Cortex of kidney (tissue), 1 donor: ENCODE measurements at places on chromosomes 2 and 18.

GRCh38 chr2:148745151-148745851 is 100.8 kb downstream of the EPC2 start:
- no peak for DNase-seq

DNA sequence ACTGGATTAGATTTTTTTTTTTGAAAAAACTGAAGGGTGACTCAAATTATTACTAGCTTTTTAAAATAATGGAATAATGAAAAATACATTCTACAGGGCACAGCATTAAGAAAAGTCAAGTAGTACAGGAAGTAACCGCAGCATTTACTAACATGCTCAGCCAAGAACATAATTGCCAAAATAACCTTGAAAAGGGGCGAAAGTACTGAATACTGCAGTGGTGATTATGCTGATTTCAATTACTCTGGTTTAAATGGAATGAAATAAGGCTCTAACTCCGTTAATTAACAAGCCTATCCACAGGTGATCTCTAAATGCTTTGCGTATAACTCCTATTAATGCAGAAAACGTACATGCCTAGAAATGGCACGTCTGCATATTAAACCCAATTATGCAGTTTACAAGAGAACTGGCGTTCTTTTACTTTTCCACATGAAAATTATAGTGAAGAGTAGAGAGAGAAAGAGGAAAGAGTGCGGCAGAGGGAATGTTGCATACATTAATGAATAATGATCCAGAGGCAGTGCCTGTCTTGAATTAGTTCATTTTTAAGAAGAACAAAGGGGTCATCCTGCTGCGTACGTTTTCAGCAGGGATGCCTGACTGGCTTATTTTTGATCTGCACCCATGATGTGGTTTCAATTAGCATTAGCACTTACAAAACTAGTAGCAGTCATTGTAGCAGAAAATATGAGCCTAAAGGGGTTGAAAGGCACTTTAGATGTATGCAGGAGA is 612.4 kb downstream of the NYAP2 start:
- DNase-seq = no peak

GRCh38 chr2:74789271-74789670 is 44.7 kb upstream of the HK2 start:
- no peak for DNase-seq

GRCh38 chr2:234968631-234969305 is 17.0 kb downstream of the SH3BP4 start:
- no peak for DNase-seq

GRCh38 chr2:231172025-231172424 is 26.4 kb upstream of the ARMC9 start:
- DNase-seq = no peak

- no peak for DNase-seq
Measured at GRCh38 chr2:198060277-198060676, 255.9 kb downstream of the PLCL1 start.

GRCh38 chr2:172964511-172965139 is 111.0 kb upstream of the MAP3K20 start:
- no peak for DNase-seq

DNA sequence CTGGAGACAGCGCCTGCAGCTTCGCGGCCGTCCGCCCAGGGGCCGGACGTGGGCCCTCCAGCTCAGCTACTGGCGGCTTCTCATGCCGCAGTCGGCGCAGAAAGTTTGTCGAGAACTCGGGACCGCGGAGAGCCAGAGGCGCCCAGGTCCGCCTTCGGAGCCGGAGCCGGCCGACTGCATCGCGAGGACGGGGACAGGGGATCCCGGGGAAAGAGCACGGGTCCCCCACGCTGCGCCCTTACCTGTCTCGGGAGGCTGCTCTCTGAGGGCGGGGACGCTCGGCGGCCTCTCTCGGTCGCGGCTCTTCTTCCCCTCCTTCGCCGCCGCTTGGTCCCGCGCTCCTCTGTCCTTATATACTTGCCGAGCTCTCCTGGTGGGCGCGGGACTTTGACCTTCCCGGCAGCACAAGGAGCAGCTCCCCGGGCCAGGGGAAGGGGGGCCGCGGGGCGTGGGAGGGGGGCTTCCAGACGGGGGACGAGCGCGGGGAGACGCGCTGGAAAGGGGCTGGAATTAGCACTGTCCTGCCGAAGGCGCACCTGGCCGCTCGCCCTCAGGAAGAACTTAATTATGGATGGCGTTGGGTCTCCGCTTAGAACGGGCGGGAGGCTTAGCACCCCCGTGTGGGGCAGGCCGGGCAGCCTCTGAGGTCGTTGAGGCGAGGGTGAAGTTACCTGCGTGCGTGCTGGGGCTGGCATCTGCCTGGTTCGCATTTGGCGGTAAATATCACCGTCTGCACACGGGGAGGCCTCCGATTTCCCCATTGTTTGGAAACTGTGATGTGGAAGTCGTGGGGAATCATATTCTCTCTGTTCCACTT is at the start of gene POMC:
TSS of gene POMC (minus strand) at position 325 of the 817 bp plus-strand sequence. CDS start 3,808 bp downstream, outside the sequence.
- DNase-seq = no peak

- DNase-seq = no peak
Measured at GRCh38 chr2:162465430-162465829, 121.5 kb downstream of the GCA start.

DNA sequence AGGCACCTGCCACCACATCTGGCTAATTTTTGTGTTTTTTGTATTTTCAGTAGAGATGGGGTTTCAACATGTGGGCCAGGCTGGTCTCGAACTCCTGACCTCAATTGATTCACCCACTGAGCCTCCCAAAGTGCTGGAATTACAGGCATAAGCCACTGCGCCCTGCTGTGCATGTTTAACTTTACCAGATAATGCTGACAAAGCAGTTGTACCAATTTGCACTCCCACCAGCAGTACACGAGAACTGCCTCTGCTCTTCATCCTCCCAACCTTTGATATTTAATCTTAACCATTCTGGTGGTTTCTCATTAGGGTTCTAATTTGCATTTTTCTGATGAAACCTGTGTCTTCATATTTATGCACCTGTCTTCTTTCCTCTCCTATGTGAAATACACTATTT is 12.0 kb upstream of the DYM start:
- no peak for DNase-seq

- DNase-seq = no peak
Measured at GRCh38 chr2:34241905-34242762, 643.0 kb upstream of the FAM98A start.

DNA sequence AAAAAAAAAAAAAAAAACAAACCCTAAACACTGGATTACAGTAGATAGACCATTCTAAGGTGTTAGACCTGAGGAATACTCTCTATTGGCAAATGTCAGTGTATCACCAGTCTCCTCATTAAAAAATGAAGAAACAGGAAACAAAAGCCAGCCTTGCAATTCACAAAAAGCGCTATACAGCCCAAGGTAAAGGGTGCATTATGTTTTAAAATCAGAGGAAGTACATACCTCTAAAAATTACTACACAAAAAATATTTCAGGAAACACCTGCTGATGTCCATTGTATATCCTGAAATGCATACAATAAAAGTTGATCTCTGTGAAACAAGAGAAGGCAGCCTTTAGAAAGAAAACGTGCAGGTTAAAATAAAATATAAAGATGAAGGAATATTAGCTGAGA is 54.9 kb upstream of the TSPYL6 start:
- DNase-seq = no peak

DNA sequence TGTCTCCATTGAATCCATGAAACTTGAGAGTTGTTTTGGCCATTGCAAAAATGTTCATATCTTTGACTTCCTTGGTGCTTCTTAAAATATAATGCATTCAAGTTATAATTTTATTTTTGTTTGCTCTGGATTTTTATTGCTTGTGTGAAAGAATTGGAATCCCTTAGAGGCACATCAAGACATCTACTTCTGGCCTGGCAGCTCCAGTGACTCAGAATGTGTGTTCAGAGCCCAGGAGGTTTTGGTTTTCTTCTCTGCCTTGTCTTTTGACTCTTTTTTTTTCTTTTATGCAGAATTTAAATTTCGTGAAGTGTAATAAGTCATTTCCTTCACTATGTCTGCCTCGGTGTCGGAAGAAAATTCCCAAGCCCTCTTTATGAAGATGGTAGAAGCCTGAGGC is 180.2 kb downstream of the LTBP1 start:
- no peak for DNase-seq

GRCh38 chr2:58070765-58071164 is 24.2 kb downstream of the VRK2 start:
- DNase-seq = no peak

- no peak for DNase-seq
Measured at GRCh38 chr2:169696381-169696780, 2.1 kb downstream of the PHOSPHO2 start.

GRCh38 chr18:8813611-8814010 is 108.3 kb downstream of the MTCL1 start:
- no peak for DNase-seq

GRCh38 chr18:65938592-65939372 is 188.0 kb downstream of the CDH7 start:
- DNase-seq = no peak

DNA sequence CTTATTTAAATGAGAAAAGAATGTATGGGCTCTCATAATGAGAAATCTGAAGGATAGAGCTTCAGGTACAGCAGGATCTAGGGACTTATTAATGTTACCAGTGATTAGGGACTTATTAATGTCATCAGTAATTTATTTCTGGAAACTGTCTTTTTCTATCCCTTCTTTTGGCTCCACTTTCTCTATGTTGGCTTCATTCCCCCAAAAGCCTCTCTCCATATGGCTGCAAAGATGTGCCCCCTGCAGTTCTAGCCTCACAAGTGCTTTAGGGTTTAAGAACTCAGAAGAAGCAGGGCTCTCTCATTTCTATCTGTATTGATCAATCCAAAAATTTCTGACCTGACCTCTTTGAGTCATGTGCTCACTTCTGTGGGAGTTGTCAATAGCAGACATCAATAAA is 480.9 kb downstream of the TXNL1 start:
- DNase-seq = no peak

DNA sequence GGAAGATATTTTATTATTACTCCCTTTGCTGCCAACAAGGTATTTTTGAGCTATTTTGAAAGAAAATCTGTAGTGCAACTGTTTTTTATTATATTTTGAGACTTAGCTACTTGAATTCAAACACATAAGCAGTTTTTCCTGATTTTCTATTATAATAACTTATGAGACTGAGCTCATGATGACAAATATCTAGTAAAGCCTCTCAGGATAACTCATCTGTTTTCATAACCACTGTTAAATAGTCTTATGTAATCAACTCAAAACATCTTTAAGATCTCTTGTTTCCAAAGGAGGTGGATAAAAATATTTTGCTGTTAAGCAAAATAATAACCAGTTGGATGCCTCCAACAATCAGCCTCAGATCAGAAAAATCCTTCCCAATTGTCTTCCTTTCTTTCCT is 21.9 kb upstream of the PPP1CB start:
- DNase-seq = no peak

GRCh38 chr2:238093181-238094140 is 6.7 kb upstream of the ESPNL start:
- DNase-seq = no peak

GRCh38 chr2:18182861-18183260 is 304.4 kb downstream of the KCNS3 start:
- DNase-seq = no peak

- no peak for DNase-seq
Measured at GRCh38 chr18:9986156-9986930, 72.5 kb downstream of the VAPA start.

GRCh38 chr18:12076424-12077140 is 17.1 kb upstream of the ANKRD62 start:
- no peak for DNase-seq

DNA sequence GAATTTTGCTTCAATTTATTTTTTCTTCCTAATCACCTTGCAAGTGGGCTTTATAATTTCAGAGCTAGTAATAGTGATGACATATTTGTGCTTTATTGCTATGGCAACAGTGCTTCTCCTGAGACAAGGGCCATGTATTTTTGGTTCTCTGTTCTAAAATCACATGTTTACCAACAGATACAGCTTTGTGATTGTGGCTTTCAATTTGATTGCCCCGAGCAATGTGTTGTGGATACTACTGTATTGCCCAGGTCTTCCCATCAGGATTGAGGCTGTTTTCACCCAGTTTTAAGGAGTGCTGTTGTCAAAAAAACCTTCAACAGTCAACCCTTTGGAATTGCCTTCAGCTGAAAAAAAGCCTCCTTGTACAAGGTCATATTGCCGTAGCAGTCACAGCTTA is 841.4 kb upstream of the VRK2 start:
- no peak for DNase-seq

DNA sequence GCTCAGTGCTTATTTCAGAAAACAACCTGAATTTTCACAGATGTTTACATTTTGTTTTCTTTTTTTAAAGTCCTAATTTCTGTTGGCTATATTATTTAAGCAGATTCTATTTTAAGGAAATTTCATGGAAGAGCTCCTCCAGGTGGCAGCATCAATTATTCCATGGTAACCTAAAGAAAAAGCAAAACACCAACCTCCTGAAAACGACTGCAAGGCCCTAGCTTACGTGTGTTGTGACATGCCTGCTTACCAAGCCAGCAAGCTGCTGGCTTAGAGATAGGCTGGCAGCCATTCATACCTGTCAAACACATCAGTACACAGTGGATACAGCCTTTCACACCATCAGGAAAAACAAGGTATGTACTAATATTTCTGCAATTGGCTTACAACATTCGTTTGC is 64.9 kb downstream of the LPIN2 start:
- DNase-seq = no peak

DNA sequence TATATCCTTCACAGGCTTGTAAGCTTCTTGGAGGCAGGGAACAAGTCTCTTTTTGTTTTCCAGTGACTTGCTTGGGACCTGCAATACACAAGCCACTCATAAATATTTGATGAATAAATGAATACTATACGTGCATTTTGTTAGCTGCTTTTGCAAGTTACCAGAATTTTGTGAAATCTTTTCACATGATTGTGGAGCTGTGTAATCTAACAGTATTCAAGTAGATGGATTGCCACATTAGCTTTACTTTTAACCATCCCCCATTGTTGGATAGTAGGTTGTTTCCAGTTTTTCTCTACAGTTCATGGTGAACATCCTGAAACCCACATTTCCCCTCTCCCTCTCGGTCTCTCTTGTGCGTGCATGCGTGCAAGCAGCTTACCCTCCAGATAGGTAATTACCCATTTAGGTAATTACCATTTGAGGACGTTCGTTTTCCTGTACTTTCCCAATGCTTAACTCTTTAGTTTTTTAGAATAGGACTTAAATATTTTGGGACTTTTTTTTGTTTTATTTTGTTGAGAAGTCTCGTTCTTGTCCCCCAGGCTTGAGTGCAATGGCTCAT is 12.5 kb downstream of the ZNF407 start:
- DNase-seq = no peak

DNA sequence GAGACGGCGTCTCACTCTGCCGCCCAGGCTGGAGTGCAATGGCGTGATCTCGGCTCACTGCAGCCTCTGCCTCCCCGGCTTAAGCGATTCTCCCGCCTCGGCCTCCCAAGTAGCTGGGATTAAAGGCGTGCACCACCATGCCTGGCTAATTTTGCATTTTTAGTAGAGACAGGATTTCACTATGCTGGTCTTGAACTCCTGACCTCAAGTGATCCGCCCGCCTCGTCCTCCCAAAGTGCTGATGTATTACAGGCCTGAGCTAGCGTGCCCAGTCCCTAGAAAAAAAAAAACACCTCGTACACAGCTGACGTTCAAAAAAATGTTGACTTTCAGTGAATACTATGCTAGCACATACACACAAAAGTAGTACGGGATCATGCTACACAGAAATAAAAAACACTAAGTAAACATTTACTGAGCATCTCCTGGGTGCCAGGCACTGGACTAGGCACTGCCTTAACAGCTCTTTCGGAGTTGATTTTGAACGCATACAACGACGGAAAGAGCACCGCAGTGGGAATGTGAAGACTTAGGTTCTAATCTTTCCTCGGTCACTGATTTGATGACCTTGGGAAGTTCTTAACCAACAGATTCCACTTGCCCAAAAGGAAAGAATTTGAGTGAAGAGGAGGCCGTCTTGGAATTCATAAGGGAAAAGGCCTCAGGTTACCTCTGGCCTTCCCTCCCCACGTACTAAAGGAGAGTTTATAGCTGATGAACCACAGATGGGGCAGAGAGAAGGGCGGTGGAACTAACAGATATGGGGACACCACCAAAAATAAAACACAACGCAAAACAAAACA is 1.1 kb downstream of the DNAJC27 start:
- no peak for DNase-seq
